Ascending aorta (tissue), 2 donors: ENCODE measurements at places on chromosomes 3 and 15. TPM values are rescaled to one million over a fixed set of nuclear protein-coding genes. Genes with fewer than 3 reads are reported as not detected.

The NANOGP8 gene
- not detected for total RNA-seq

The IQSEC1 gene
- 148 TPM for total RNA-seq

The CASR gene
- total RNA-seq: not detected

The PRSS50 gene
- total RNA-seq: not detected

The MED12L gene
- total RNA-seq: 0.43 TPM

The SLC24A5 gene
- not detected for total RNA-seq

The SYNPR gene
- total RNA-seq: not detected

The TTLL13 gene
- not detected for total RNA-seq

The LARP6 gene
- total RNA-seq: 18.7 TPM

The PPP1R14D gene
- total RNA-seq: not detected

The SLITRK3 gene
- not detected for total RNA-seq

The FBN1 gene
- 164 TPM for total RNA-seq

The ATXN7 gene
- total RNA-seq: 13.2 TPM

GRCh38 chr3:7744850-7745249, 756.8 kb upstream of the LMCD1 start:
- DNase-seq: no peak

DNA sequence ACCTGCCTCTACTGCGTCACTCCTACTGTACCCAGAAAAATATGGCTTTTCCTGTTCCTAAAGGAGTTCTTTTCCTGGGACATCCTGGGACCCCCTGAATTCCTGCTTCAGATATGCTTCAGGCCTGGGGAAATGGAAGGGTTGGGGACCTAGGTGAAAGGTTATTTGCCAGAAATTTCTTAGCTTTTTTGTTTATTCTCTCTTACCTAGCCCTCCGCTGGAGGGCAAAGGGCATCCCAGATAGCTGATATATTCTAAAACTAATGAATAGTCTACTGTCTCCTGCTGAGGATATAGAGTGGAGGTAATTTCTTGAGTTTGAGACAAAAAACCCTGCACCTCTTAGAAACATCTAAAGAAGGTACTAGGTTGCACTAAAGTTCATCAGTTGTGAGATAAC, 3.6 kb upstream of the ZNF148 start:
- no peak for DNase-seq

- DNase-seq: no peak
Observed at GRCh38 chr15:71151081-71151480, 35.8 kb downstream of the THSD4 start.

- no peak for DNase-seq
Observed at GRCh38 chr3:194696702-194697101, 11.0 kb downstream of the FAM43A start.

DNA sequence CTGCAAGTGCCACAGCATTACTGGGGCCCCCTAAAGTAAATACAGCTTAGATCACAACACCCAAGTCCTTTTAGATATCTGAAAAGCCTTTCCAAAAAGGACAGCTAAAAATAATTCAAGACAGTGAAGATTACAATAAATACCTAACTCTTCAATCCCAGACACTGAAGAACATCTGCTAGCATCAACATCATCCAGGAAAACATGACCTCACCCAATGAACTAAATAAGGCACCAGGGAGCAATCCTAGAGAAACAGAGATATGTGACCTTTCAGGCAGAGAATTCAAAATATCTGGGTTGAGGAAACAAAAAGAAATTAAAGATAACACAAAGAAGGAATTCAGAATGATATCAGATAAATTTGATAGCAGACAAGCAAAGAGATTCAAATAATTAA, 71.7 kb upstream of the TTC14 start:
- DNase-seq: no peak

DNA sequence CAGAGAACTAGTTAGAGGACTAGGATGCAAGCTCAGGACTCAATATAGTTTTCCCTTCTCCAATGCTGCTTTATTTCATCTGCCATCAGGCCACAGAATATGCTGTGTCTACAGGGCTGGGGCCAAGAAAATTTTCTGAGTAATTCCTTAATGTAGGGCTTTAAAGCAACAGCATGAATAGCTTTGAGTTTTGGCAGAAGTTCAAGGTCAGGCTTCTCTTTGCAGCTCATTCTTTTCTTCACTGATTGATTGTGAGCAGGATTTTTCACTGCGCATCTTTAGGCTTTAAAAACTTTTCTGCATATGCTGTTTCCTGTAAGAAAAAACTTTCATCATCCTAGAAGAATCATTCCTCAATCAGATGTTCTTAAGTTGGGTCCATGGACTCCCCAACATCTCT, 4.6 kb downstream of the TMEM108 start:
- DNase-seq: no peak

- DNase-seq: no peak
Observed at GRCh38 chr3:97979610-97980009, 7.4 kb upstream of the RIOX2 start.

DNA sequence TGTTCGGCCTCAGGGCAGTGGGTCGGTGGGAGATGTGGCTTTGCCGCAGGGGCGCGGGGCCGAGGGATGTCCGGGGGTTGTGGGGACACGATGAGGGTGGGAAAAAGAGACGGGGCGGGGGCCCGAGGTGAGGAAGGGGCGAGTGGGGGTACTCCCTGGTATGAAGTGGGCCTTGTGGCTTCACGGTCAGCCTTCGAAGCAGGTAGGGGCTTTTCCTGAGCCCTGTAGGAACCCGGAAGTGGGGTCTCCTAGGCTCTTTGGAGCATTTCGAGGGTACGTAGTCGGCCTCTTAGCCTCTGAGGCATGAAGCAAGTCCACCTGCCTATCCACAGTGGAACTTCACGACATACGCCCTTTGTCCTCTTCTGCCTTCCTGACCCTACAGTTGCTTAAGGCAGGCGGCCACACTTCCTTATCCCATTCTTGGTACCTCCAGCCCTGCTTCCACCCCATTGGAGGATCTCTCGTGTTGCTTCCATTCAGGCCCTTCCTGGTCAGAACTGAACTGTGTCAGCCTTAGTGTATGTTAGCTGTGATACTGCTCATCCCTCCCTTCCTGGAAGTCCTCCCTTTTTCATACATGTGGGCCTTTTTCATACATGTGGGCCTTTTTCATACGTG, 389 bp downstream of the ARPC4 start:
- DNase-seq: peak; percentile 70

GRCh38 chr3:132469326-132469725, 52.0 kb downstream of the DNAJC13 start:
- no peak for DNase-seq

- DNase-seq: peak; percentile 81
Observed at GRCh38 chr3:113287803-113288648, 76.7 kb downstream of the BOC start.

- no peak for DNase-seq
Observed at GRCh38 chr3:122936986-122937385, 90.6 kb downstream of the SEMA5B start.

DNA sequence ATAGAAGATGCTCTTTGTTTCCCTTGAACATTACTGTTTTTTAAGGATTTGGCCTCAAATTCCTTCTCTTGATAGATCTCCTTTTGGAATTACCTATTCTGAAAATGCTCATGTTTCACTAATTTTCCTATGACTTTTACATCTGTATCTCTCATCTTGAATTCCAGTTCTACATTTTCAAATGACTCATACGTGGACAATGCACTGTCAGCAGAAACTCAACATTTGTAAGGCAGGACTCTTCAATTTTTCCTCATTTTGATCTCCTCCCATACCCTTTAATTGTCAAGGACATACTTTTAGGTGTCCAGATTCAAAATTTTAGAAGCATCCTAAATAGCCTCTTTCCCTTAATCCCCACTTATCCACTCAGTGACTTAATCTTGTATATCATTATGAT, 341.0 kb upstream of the RASGRP1 start:
- no peak for DNase-seq

- DNase-seq: no peak
Observed at GRCh38 chr3:146313746-146314111, 62.8 kb upstream of the PLSCR4 start.

GRCh38 chr3:50164984-50165909, 10.1 kb downstream of the SEMA3F start:
- DNase-seq: no peak

GRCh38 chr3:24640330-24640877, 145.8 kb upstream of the THRB start:
- DNase-seq: no peak

- no peak for DNase-seq
Observed at GRCh38 chr3:51535146-51536019, 3.1 kb upstream of the RAD54L2 start.

GRCh38 chr3:160810362-160811236, 54.6 kb downstream of the PPM1L start:
- peak; percentile 76 for DNase-seq

DNA sequence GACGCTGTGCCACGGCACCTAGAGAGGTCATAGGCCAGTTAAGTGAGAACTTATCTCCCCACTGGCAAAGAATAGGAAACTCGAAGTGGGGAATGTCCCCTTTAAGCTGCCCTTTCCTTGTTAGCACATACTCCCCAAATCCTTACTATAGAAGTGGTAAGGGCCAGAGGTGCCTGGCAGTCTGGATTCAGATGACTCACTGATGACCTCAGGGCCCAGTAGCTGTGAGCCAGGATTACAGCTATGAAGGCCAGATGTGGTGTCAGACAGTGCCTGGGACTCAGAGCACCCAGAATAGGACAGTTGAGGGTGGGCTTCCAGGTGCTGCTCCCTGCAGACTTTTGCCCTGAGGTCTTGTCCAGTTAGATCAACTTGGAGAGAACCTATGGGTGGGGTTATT, 37.7 kb downstream of the PDIA5 start:
- peak; percentile 73 for DNase-seq

- no peak for DNase-seq
Observed at GRCh38 chr15:23415321-23415865, 31.6 kb downstream of the GOLGA6L2 start.

GRCh38 chr3:55160241-55160983, 232.6 kb upstream of the LRTM1 start:
- peak; percentile 26 for DNase-seq

DNA sequence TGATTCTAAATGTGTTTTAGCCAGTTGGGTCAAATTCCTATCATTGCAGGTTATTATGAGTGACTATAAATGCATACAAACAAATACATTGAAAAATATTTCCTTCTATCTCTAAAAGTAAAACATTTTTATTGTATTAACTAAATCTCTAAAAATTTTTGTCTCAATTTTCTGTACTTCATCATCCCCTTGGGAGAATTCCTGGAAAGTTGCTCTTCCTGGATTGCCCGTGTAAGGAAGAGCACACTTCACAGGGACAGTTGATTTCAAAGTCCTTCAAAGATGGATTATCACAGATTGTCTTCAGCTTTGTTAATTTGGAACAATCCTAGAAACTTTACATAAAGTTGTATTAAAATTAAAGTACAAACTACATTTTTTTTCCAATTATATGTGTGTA, 595.6 kb downstream of the ROBO1 start:
- DNase-seq: no peak

GRCh38 chr15:38843736-38844590, 279.3 kb upstream of the RASGRP1 start:
- DNase-seq: no peak

DNA sequence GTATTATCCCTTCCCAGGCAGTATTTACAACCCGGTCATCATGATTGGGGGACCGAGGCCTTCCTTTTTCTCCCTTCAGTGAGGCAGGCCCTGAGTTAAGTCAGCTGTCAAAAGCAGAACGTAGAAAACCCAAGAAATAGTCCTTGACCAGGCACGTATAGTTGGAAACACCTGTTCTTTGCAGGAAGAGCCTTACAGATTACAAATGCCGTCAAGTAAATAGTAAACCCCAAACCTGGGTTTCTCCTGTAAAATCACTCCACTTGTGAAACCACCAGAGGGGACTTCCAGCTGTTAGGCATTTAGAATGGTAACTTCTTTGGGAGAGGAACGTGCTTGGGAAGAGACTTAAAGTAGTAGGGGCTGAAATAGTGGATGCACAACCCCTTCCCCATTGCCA, 1.0 kb upstream of the BTBD1 start:
- no peak for DNase-seq

- no peak for DNase-seq
Observed at GRCh38 chr3:98361289-98361688, 7.6 kb downstream of the OR5K4 start.

DNA sequence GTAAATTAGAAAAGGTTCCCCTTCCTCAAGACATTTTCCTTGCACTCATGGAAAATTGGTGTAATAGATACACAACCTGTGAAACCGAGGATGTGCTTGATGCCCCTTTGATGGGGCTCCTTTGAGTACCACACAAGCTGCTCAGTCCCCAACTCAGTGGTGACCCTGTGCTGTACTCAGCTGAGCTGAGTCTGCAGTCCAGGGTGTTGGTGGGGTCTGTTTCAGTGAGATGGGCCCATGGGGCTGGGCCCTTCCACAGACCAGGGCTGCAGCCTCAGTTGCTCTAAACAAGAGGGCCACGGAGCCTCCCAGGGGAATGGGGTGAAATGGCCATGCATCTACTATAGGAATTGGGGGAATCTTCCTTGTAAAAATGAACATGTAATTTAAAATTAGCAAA, 39.3 kb downstream of the KY start:
- no peak for DNase-seq

DNA sequence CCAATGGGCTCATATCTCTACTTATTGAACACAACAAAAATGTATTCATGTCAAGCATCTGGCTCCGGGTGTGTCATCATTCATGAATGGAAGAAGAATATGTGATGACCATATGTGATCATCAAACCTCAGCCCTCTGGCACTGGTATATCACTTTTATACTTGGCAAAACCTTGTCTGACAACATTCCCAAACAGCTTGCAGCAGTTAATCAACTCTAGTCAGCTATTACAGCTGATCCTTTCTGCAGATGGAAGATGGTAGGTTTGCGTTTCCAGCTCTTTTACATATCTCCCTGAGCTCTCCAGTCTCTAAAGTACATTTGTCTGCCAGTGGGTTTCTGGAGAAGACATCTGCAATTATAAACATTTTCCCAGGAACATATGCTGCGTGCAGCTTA, 6.6 kb downstream of the PLSCR5 start:
- no peak for DNase-seq

DNA sequence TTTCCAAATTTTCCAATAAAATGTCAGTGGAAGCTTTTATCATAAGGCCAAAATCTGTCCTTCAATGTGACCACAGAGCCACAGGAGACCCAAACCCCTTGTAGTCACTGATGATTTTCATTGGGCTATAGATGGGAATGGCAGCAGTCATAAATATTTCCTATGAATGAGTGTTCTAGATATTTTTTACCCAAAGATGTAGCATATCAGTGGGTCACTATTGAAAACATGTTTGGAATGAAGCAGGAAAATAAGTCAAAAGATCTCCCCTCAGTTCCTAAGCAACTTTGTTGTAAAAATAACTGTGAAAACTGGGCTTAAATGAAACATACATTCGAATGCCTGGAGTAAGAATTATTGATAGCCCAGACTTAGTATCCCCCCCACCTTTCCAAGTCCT, 49.0 kb downstream of the NKIRAS1 start:
- no peak for DNase-seq

DNA sequence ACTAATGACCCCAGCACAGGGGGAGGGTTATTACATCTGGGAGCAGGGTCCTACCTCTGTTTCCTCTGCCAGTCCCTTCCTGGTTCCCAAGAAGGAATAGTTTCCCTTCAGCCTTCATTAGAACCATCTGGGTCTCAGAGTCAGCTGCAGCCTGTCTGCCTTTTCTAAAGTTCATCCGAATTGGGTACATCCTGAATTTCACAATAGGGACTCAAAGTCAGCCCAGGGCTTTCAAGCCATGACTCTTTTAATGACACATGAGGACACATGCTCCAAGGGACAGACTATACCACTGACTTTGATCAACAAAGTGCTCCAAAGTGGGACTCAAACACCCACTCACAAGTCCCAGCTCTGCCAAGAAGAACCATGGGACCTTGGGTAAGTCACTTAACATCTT, 12.7 kb upstream of the CRABP1 start:
- no peak for DNase-seq

- peak; percentile 68 for DNase-seq
Observed at GRCh38 chr15:42921342-42921731, 759 bp upstream of the TTBK2 start.
